NCI-H1930 (cell line): ENCODE measurements at places on chromosomes 11 and 22.

DNA sequence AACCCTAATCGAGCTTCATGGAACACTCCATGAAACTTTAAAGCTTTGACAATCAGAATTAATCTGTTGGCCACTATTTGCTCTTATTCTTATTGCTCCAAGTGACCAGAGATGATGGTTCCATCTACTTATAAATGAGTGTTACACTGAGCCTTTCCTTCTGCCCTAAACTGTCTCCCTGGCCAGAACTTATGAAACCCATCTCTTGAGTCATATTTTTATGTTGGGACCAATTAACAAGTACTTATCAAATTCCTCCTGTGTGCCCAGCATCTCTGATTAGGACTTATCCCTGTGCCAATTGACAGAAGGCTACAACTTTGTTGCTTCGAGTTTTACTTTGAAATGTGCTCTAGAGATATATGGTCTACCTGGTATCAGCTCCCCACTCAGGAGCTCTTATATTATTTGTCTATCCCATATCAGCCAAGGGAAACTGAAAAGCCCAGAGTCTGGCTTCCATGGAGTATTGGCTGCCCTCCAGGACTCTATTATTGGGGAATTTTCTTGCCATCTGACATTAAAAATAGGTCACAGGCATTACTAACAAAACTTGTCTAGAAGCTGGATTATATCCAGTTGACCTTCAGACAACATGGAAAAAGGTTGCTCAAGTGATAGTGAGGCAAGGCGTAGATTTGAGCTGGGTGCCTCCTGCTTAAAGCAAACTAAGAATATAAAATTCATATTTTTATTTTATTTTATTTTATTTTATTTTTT is 8.8 kb downstream of the KREMEN1 start:
- DNase-seq: no peak

DNA sequence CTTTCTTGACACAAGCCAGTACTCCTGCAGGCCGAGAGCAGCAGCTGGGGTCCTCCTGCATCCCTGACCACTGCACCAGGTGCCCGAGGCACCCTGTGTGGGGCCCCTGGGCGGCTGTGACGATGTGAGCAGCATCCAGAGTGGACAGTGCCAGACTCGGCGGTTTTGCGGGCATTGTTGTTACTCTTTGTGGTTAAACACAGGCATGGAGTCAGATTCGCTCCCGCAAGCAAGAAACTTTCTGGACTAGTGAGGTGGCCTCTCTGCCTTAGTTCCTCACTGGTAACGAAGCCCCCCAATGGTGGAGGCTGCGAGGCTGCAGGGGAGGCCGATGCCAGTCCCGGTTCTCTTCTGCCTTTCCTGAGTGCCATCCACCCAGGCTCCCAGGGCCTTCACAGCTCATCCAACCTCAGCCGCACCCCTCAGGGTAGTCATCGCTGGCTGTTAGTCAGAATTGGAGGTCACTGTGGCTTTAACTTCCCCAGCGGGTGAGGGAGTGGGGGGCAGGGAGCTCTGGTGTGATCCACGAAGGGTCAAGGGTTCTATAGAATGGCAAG is 3.7 kb upstream of the CLDN5 start:
- no peak for DNase-seq

- no peak for DNase-seq
Observed at GRCh38 chr22:36563898-36564297, 34.9 kb upstream of the EIF3D start.

DNA sequence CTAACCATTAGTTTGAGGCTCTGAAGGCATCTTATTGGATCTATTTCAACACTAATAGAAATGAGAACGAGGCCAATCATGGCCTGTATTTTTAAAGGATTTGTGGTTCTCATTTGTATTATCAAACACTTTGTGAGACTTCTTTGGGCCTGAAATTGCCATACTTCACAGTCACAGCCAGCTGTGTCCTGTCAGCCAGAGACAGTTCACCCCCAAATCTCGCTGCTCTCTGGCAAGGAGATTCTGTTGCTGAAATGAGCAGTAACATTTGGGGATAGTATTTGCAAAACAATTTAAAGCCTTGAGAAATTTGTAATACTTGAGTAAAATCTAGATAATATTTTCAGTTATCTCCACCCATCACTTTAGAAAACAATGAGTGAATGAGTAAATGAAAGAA is 26.9 kb upstream of the TENM4 start:
- no peak for DNase-seq

GRCh38 chr11:1830004-1830321 is 4.8 kb upstream of the SYT8 start:
- no peak for DNase-seq

DNA sequence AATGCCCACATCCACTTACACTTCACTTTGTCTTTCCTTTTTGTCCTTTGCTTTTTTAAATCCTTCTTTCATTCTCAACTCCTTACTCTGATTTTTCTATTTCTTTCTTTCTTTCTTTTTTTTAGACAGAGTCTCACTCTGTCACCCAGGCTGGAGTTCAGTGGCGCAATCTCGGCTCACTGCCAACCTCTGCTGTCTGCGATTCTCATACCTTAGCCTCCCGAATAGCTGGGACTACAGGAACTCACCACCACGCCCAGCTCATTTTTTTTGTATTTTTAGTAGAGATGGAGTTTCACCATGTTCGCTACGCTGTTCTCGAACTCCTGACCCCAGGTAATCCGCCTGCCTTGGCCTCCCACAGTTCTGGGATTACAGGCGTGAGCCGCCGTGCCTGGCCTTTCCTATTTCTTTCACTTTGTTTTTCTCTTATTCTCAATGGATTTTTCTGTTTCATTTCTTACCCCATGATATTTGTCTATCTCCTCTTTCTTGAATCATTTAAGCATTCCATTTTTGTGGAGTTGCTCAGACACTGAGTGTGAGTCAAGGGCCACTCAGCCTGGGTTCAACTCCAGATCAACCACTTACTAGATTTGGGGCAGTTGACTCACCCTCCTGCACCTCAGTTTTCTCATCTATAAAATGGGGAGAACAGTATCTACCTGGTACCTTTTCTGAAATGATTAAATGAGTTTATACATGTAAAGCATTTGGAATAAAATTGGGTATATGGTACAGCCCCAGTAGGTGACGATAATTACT is 7.6 kb downstream of the KCNJ5 start:
- DNase-seq: no peak

- no peak for DNase-seq
Observed at GRCh38 chr11:3632070-3632660, 9.6 kb downstream of the ART5 start.
